ENCODE measurements at places on chromosomes 6 and 20.

GRCh38 chr20:50788045-50788991 is 6.5 kb upstream of the BCAS4 start:
- DNase-seq: peak; percentile 53

- peak; percentile 38 for DNase-seq
Observed at GRCh38 chr6:131368198-131368911, 204.7 kb upstream of the ARG1 start.

DNA sequence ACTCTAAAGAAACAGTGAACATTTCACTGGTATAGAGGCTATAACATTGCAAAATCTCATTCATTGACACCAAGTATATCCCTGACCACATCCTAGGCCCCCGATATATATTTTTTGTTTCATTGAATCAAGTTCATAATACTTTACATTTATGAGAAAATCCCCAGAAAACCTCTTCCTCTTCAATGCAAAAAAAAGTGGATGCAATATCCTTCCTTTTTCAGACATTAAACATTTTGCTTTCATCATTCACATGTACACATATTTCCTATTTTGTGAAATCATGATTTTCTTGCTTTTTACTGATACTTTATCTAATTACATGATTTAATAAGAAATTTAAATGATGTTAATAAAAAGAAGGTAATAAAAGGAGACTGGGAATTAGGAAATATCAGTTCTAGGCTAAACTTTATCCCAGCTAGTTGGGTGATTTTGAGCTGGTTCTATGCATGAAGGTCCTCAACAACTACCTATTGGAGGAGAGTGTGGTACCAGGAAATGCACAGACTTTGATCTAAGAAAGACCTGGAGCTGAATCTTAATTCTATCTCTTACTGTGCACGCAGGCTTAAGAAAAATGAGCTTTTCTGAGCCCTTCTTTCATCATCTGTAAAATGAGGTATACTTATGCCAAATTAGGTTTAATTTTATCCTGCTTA is 4.9 kb downstream of the SYNE1 start:
- DNase-seq: no peak

- DNase-seq: no peak
Observed at GRCh38 chr6:150149146-150149545, 6.3 kb downstream of the PPP1R14C start.

- DNase-seq: no peak
Observed at GRCh38 chr6:141666187-141666586, 466.5 kb upstream of the GJE1 start.

DNA sequence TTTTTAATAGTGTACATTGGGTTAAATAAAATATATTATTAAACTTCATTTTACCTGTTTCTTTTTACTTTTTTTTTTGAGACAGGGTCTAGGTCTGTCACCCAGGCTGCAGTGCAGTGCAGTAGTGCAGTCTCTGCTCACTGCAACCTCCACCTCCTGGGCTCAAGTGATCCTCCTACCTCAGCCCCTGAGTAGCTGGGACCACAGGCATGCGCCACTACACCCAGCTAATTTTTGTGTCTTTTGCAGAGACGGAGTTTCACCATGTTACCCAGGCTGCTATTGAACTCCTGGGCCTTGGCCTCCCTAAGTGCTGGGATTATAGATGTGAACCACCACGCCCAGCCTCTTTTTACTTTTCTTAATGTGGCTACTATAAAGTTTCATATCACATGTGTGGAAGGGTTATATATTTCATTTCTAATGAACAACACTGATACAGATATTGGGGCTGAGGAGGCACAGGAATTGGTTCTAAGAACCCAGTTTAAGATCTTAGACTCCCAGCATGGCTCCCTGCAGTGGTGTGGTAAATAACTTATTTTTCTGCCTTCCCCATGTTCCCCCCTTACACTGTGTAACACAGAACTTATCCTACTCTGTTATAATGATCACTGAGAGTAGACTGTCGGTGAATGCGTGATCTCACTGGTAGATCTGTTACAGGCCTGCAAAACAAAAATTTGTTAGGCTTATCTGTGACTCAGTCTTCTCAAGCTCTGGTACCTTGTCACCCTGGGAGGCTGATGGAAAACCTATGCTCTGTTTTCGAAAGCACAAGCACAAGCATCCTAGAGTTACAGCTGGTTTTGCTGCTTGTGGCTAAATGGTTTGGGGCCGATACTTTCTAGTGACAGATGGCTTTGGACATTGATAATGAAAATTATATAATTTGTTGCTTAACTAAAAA is 5.8 kb upstream of the ATXN1 start:
- no peak for DNase-seq

DNA sequence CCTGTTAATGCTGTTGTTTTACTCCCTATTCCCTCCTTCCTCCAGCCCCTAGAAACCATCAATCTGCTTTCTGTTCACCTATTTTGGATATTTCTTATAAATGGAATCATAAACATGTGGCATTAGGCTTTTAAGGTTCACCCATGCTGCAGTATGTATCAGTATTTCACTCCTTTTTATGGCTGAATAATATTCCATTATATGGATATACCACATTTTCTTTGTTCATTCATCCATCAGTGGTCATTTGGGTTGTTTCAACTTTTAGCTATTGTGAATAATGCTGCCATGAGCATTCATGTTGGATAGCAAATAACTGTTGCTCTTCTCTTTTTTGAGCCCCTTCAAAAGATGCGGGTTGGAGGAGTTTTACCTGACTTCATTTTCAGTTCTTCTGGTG is 89.2 kb downstream of the GCLC start:
- DNase-seq: no peak

DNA sequence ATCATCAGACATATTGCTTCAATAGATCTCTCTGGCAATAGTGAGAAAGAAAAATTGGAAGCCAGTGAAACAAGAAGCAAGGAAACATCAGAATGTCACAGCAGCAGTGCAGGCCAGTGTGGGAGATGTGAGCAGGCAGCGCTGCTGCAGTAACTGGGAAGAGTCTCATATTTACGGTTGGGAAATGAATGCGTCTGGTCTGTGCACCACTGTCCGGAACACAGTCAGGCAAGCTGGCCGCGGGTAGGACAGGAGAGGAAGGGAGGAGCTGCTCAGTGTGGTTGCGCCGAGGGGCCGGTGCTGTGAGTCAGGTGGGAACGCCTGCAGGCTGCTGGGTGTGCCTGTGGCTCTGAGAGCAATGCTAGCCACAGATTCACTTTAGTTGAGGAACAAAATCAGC is 6.4 kb upstream of the PSMG4 start:
- DNase-seq: no peak

DNA sequence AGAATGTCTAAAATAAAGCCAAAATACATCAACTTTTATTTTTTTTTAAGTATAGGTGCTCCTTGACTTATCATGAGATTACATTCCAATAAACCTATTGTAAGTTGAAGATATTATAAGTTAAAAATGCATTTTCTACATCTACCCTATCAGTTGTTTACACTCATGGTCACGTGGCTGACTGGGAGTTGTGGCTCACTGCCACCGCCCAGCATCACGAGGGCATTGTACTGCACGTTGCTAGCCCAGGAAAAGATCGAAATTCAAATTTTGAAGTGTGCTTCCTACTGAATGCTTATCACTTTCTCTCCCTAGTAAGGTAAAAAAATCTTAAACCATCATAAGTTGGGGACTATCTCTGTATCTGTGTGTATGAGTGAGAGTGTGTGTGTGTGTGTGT is 126.6 kb upstream of the RIN2 start:
- no peak for DNase-seq

GRCh38 chr6:29414588-29414987 is at the start of gene OR12D1:
Gene OR12D1, plus strand, starts transcription at chr6:29414928.
- no peak for DNase-seq

DNA sequence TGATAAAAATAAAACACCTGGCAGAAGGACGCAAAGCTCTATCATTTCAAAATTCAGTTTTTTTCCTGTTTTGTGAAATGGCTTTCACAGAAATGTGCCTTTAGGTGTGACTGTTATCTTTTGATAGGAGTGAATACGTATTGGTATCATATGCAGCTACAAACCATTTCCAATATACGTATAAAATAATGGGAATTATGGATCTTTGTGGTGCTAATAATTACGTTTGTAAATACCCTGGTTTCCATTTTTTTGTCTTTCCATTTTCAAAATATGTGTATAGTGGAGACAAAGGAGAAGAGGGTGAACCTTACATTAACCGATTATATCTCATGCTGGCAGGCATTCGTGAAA is 108.7 kb upstream of the GMDS start:
- no peak for DNase-seq

DNA sequence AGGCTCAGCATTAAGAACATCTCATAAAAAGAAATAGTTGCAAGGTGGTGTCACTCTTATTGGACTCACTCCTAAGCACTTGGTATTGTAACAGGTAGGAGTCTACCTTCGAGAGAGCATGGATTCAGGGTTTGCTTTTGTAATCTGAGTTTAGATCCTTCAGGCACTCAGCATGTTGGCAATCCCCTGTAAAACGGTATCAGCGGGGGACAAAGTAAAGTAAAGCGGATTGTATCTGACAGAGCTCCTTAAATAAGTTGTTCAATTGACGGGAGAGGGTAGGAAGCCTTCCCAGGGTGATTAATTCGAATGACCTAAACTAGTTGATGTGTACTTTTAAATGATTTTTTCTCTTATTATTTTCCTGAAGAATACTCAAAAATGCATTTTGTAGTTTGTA is 869.8 kb upstream of the EPHA7 start:
- no peak for DNase-seq

DNA sequence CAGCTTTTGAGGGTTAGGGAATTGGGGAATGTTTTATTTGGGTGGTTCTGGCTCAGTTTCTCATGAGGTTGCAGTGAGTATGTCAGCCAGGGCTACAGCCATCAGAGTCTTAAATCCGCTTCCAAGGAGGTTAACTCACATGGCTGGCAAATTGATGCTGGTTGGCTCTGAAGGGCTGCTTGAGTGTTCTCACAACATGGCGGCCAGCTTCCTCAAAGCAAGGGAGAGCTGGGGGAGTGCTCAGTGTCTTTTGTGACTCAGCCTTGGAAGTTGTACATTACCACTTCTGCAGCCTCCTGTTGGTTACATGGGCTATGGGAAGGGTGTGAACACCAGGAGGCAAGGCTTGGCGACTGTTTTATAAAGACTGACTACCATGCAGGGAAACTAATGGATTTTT is 17.8 kb upstream of the PPP1R3G start:
- DNase-seq: no peak

DNA sequence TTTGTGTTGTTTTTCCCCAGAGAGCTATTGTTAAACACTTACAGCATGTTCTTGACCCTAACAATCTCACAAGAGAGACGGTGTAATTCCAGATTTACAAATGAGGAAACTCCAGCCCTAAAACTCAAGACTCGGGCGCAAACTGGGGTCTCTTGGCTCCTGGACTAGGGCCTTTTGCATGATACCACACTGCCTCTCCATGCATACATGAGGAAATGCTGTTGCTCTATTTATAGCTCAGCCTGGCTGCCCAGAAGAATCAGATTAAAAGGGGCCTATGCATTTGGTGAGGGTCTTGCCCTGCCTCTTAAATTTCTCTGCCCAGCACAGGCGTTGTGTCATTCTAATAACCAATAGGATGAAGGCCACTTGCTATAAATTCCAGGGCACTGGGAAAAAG is 30.5 kb upstream of the SNRPB2 start:
- no peak for DNase-seq

- no peak for DNase-seq
Observed at GRCh38 chr6:31874836-31875572, 3.8 kb downstream of the SLC44A4 start.

- DNase-seq: no peak
Observed at GRCh38 chr6:145067430-145067829, 667.9 kb downstream of the EPM2A start.

GRCh38 chr6:46901882-46902314 is 19.8 kb downstream of the ADGRF5 start:
- no peak for DNase-seq

DNA sequence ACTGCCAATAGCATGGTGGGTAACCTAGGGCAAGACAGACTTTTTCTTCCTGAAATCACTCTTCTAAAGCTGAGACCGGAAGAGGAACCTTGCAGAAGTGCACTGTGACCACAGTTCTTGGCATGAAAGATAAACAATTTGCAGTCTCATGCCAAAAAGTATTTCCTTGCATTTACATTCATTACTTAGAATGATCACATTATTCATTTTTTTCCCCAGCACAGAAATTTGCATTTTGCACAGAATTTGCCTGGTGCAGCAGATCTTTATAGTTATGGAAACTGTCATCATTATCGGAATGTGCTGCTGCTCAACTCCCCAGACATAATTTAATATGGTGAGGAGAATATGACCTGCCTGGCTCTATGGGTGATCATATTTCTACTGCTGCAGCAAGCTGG is 42.2 kb upstream of the EDN3 start:
- DNase-seq: no peak

DNA sequence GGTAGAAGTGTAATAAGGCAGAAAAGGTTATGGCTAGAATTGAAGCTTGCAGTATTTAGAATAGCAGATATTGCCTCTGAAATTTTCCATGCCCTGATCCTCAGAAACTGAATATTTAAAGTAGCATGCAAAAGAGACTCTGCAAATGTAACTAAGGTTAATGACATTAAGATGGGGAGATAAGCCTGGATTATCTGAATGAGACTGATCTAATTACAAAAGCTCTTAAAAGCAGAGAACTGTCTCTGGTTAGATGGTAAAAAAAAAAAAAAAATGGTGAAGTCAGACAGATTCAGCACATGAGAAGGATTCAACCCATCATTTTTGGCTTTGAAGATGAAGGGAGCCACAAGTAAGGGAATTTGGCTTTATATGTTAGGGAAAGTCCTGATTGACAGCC is 503.7 kb upstream of the IRAK1BP1 start:
- DNase-seq: no peak

- DNase-seq: no peak
Observed at GRCh38 chr6:155561257-155561965, 105.8 kb upstream of the NOX3 start.

DNA sequence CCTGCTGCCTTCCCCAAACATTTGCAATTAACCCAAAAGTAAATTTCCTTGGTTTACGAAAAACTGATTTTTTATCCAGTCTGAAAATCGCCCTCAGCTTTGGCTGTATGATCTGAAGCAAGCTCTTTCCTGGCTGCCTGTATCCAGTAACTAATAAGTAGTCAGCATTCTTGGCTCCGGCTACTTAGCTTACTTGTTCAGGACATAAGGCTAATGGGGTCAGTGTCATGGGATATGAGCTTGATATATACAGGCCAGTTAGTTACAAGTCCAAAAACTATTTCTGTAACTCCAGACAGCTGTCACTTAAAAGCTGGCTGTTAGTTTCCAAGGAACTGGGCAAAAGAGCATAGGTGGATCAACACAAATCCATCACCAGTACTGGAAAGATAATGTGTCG is 56.2 kb downstream of the KHDC1L start:
- no peak for DNase-seq

DNA sequence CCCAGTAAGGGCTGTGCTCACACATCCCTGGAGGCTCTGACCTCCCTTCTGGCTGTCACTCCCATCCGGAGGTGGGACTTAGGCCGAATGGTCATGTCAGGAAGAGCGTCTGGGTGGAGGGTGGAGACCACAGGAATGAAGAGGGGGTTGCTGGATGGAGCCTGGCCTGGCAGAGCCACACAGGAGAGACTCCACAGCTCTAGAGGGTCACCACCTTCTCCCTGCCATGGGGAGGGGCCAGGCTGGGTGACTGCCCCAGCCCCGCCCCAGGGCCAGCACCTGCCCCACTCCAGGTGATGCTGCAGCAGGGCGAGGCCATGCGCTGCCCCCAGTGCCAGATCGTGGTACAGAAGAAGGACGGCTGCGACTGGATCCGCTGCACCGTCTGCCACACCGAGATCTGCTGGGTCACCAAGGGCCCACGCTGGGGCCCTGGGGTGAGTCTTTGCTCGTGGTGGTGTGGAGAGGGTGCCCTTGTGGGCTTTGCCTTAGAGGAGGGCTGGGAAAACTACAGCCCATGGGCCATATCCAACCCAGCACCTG is 20.6 kb downstream of the RBCK1 start:
- DNase-seq: no peak

All from AG09309 (cell line).